ENCODE measurements at places on chromosomes 4 and X.

DNA sequence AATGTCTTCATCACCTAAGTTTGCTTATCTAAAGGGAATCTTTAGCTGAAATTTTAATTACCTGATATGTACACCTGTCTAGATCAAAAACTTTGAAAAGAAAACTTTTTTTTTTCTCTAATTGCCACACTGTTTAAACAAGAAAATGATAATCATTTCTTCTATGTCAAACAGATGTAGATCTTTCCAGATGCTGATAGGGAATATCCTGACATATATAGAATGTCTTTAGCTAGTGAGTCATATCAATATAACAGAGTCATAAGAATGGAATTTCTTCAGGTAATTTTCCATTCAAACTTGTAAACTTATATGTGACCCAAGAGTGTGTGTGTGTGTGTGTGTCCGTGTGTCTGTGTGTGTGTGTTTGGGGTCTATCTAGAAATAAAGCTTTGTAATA is 271.9 kb downstream of the GPM6A start:
- no peaks in the 10 kb centered on the region for H3K27me3 ChIP-seq
- no peaks in the 10 kb centered on the region for H3K4me1 ChIP-seq
- no peaks in the 10 kb centered on the region for H3K36me3 ChIP-seq
- no peak overlapping the region for H3K27ac ChIP-seq
- no peak overlapping the region for H3K4me3 ChIP-seq
- DNase-seq = no peak

DNA sequence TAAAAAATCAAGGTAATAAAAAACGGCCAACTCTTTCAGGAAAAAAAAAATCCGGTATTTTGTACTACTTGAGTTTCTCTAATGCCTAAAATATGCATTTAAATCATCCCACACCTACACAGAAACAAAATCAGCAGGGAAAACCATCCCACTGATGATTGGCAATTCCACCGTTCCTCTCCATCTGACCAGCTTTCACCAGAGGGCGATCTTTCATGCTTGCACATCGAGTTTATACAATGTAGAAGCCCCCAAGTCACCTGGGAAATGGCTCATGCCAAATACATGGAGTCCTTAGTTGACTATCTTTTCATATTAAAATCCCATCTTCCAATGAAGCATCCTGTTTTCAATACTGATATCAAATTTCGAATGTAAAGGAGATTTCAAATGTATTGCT is 69.2 kb downstream of the PTCHD1 start:
- H3K27me3 ChIP-seq = no peaks in the 10 kb centered on the region
- no peak overlapping the region for H3K4me3 ChIP-seq
- no peak for DNase-seq
- no peaks in the 10 kb centered on the region for H3K36me3 ChIP-seq
- H3K4me1 ChIP-seq = no peaks in the 10 kb centered on the region

DNA sequence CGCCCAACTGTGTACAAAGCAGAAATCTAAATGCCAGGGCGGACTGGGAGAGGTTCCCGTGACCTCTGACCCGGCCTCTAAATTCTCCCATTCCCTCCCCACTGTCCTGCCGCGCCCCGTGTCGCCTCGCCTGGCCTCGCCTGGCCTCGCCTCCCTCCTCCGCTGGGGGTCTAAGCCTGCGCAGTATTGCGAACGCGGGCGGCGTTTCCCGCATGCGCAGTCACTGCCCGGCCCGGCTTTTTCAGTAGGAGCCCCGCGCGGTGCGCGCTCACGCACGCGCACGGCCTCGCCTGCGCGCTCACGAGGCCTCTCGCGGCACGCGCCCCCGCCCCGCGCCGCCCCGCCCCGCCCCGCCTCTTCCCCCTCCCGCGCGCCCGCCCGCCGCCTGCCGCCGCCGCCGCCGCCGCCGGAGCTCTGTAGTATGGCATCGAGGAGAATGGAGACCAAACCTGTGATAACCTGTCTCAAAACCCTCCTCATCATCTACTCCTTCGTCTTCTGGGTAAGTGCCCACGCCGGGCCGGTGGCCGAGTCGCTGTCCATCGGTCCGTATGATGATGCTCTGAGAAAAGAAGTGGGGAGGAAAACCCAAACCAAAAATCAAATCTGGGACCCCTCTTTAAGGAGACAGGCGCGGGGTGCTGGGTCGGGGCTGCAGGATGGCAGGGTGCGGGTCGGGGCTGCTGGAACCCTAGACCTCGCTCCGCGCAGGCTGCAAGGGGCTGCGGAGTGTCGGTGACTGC is at the start of gene TSPAN7:
TSS of gene TSPAN7 (plus strand) at position 417 of the 743 bp plus-strand sequence. CDS start at position 422, 5 bp downstream.
- H3K27me3 ChIP-seq = no peaks in the 10 kb centered on the region
- no peaks in the 10 kb centered on the region for H3K36me3 ChIP-seq
- peak; percentile 40 for DNase-seq

DNA sequence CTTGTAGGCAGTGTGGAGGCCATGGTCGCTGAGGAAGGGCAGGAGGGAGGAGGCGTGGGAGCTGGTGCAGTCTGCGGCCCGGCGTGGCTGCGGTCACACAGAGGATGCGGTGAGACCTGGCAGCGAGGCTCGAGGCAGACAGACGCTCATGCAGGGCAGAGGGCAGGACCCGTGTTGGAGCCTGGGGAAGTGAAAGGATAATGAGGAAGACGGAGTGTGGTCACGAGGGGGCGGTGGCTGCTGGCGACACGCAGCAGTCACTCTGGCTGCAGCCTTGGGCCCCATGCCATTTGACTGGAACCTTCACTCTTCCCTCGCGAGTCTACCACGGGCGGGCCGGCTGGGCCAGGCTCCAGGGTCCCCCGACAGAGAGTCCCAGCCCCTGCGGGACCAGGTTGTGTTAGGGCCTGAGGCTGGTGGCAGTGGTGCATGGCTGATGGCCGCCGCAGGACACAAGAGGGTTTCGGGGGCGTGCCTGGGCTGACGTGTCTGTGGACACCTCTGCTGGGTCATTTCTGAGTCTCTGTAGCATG is 68.8 kb upstream of the HGFAC start:
- no peaks in the 10 kb centered on the region for H3K36me3 ChIP-seq
- no peak overlapping the region for H3K4me3 ChIP-seq
- DNase-seq = no peak

GRCh38 chr4:159649237-159649636 is 546.4 kb downstream of the RAPGEF2 start:
- DNase-seq = no peak
- H3K36me3 ChIP-seq = no peaks in the 10 kb centered on the region
- no peak overlapping the region for H3K27ac ChIP-seq
- H3K4me3 ChIP-seq = no peak overlapping the region
- no peaks in the 10 kb centered on the region for H3K27me3 ChIP-seq

GRCh38 chr4:3211866-3212265 is 37.1 kb upstream of the MSANTD1 start:
- no peaks in the 10 kb centered on the region for H3K4me1 ChIP-seq
- DNase-seq = no peak
- peaks cover 55% of the 10 kb centered on the region for H3K36me3 ChIP-seq
- H3K27ac ChIP-seq = no peak overlapping the region
- no peak overlapping the region for H3K4me3 ChIP-seq

- peaks cover 2% of the 10 kb centered on the region for H3K4me1 ChIP-seq
- H3K27ac ChIP-seq = no peak overlapping the region
- no peak overlapping the region for H3K4me3 ChIP-seq
- H3K27me3 ChIP-seq = peaks cover 49% of the 10 kb centered on the region
These were observed 3.4 kb downstream of the RTL5 start for GRCh38 chrX:72128183-72128834.

GRCh38 chr4:15043226-15043625 is 40.9 kb downstream of the CPEB2 start:
- no peak overlapping the region for H3K27ac ChIP-seq
- H3K4me1 ChIP-seq = no peaks in the 10 kb centered on the region
- H3K36me3 ChIP-seq = peaks cover 5% of the 10 kb centered on the region

DNA sequence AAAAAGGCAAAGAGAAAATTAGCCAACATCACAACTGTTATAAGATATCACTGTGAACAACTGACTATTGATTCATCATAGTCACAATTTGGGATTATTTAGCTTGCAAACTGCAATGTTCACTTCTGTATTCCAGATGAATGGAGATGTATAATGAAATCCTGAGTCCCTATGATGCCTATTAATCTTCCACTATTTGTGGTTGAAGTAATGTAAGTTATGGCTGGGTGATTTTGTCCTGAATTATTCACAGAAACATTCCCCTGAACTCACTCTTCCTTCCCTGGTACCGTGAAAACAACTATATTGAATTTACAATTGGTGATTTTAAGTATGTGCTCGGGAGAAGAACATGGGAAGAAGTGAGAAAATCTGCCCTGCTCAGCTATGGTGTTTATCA is 50.8 kb upstream of the NPFFR2 start:
- H3K27me3 ChIP-seq = no peaks in the 10 kb centered on the region
- no peak overlapping the region for H3K27ac ChIP-seq

DNA sequence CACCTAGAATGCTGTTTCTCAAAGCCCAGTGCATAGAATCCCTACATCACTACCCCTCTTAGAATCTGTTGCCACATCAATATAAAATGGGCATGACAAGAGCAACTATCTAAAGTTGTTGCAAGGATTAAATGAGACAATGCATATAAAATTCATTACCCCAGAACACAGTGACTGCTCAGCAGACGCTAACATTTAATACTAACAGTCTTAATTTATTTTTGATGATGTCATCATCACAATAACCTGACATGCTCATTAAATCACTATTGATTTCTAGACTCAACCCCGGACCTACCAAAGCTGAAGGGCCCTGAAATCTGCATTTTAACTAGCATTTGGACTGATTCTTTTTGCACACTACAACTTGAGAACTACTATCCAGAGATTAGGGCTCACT is 3.9 kb downstream of the ARSJ start:
- H3K36me3 ChIP-seq = peaks cover 10% of the 10 kb centered on the region
- no peaks in the 10 kb centered on the region for H3K27me3 ChIP-seq
- H3K4me1 ChIP-seq = peaks cover 5% of the 10 kb centered on the region
- DNase-seq = no peak
- peak overlapping the region; percentile 73 for H3K4me3 ChIP-seq

DNA sequence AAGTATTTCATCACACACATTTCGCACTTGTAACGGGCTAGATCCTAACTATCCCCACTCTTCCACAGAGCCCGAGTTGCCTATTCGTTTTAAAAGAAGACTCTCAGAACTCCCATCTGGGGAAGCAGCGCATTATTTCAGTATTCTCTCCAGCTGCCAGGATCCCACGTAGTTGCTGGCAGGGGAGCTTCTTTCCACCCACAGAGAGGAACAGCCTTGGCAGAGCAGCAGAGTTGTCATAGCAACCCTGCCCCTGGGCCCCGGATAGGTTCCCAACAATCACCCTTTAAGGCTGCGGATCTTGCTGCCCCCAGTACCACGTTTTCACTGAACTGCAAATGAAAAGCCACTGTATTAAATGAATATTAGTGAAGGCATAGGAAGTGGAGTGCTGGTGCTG is 106.7 kb downstream of the GPM6A start:
- H3K4me1 ChIP-seq = no peaks in the 10 kb centered on the region
- no peak for DNase-seq
- no peaks in the 10 kb centered on the region for H3K27me3 ChIP-seq
- no peak overlapping the region for H3K27ac ChIP-seq

- H3K27me3 ChIP-seq = no peaks in the 10 kb centered on the region
- H3K4me3 ChIP-seq = no peak overlapping the region
- peak; percentile 17 for DNase-seq
- H3K4me1 ChIP-seq = peaks cover 2% of the 10 kb centered on the region
- H3K36me3 ChIP-seq = no peaks in the 10 kb centered on the region
- H3K27ac ChIP-seq = no peak overlapping the region
These were observed 16.3 kb downstream of the SYNPO2 start for GRCh38 chr4:118904935-118905334.

- H3K36me3 ChIP-seq = no peaks in the 10 kb centered on the region
- no peak overlapping the region for H3K4me3 ChIP-seq
- no peaks in the 10 kb centered on the region for H3K4me1 ChIP-seq
- no peak for DNase-seq
- H3K27ac ChIP-seq = no peak overlapping the region
These were observed 99.5 kb downstream of the CPE start for GRCh38 chr4:165478260-165478659.
